ENCODE measurements at places on chromosomes 16 and 17.

GRCh38 chr16:51624080-51624775 lies 473.2 kb upstream of the SALL1 start:
- DNase-seq, result no peak

GRCh38 chr17:67504182-67504581 lies 127.1 kb downstream of the PITPNC1 start:
- DNase-seq, result no peak

DNA sequence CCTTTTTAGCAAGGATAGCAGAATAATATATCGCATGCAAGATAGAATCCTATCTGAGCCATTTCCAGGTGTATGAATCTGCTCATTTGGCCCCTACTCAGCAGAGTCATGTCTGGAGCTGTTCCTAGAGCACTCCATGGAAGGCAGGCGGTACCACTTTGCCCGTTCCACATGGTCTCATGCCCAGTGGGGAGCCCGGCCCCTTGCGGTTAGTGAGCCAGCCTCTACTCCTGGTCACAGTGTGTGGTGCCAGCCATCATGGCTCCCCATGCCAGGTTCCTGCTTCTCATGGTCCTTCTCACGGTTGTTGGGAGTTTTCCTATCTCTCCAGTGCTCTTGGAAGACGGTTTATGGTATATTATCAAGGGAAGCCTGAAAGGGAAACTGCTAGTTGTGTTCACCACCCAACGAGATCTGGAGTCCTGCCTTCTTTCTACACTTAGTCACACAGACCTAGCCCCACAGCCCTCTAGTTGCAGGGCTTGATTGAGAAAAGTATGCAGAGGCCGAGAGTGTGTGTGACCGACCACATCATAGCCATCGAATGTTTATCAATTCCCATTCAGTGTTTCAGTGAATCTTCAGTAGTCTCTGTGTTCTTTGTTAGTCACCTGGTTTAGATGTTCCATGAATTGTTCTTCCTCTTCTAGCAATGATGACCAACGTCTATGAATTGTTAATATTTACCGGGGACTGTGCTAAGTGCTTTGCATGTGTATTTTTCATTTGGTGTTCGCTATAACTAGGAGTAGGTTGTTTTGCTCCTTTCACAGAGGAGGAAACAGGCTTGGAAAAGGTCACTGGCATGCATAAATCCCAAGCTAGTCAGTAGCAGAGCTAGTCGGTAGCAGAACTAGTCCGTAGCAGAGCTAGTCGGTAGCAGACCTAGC lies 9.6 kb downstream of the JPT2 start:
- DNase-seq, result no peak

DNA sequence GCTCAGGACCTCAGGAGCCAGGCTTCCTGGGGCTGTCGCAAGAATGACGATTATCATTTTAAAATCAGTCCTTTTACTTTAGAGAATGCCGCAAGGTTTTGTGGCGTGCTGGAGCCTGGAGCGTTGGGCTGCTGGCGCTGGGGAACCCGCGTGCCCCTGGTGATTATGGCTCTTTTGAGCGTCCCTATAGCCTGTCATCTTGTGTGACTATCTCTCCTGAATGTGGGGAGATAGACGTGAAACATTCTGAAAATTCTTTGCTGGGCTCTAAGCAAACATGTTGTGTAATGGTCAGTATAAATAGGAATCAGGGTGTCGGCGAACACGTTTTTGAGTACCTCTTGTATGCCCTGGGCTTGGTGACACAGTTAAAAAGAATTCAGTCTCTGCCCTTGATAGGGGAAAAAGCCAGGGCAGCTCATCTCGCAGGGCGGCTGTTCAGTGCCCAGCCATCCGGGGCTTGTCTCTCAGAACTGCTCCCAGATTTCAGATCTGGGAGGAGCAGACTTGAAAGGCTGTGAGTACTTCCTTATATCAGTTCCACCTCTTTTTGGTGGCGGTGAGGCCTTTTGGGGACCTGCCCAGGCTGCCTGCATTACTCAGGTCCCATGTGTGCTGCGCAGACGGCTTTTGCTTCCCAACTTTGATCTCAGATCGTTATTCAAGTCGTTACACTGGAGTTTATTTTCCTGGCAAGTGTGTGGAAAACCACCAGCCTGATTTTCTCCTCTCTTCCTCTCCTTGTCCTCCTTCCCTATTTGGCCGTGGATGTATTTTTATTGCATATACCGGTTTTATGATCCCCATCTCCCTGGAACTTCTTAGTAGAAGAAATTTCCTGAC lies 973 bp downstream of the SLC7A6 start:
- DNase-seq, result peak; percentile 71

DNA sequence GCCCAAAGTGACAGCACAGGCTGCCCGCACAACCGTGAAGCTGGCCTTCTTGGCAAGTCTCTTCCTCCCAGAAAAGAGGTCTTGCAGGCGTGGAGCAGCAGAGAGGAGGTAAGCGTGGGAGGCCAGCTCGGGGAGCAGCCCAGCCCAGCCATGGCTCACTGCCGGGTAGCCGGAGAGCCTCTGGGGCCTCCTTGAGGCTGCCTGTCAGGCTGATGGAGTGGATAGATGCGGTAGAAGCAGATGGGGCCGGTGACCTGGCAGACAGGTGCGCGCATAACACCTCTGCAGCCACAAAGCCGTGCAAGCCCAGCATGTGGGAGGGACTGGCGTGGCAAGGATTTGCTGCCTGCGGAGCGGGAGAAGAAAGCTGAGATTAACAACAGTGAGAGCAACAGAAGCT lies 17.1 kb upstream of the DOK4 start:
- DNase-seq, result peak; percentile 67

DNA sequence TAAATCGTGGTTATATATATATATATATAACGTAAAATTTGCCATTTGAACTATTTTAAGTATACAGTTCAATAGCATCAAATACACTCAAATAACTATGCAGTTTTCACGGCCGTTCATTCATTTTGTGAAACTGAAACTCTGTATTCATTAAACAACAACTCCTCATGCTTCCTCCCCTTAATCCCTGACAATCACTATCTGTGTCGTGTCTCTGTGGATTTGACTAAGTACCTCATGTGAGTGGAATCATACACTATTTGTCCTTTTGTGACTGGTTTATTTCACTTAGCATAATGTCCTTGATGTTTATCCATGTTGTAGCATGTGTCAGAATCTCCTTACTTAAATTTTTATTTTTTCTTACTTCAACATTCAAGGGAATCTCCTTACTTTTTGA lies 2.8 kb downstream of the CCL23 start:
- DNase-seq, result no peak

GRCh38 chr17:17729620-17730249 lies 48.5 kb downstream of the RAI1 start:
- DNase-seq, result peak; percentile 69

DNA sequence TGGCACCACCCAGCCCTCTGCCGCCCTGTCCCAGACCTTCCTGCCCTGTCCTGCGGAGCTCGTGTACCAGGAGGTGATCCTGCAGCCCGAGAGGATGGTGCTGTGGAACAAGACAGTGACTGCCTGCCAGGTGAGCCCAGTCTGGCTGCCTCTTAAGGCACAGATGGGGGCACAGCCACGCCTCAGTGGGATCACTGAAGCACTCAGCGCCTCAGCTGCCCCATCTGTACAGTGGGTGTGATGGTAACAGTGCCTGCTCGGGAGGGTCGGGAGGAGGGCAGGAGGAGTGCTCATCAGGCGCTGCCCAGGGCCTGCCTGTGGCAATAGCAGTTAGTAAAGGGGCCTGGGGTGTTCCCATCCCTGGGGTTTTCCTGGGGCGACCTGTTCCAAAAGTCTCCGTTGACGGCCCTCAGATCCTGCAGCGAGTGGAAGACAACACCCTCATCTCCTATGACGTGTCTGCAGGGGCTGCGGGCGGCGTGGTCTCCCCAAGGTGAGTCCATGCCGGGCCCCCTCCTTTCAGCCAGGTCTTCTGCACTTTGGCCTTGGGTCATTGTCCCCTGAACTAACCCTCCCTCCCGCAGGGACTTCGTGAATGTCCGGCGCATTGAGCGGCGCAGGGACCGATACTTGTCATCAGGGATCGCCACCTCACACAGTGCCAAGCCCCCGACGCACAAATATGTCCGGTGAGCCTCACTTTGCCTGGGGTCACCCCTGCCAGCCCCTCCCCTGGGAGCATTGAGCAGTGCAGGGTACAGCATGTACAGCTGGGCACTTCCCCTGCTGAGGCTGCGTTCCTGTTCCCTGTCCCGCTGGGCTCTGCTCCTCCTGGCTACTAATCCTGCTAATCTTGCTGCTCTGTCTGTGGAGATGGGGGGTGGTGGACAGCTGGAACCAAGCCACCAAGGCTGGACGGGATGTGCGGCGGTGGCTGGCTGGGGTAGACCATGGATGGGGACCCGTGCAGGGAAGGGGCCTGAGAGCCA lies 4.5 kb upstream of the TCAP start:
- DNase-seq, result no peak

GRCh38 chr16:73197598-73197997 lies 149.7 kb upstream of the ZFHX3 start:
- DNase-seq, result no peak

GRCh38 chr17:82076785-82077591 lies 11.4 kb upstream of the DUS1L start:
- DNase-seq, result no peak

DNA sequence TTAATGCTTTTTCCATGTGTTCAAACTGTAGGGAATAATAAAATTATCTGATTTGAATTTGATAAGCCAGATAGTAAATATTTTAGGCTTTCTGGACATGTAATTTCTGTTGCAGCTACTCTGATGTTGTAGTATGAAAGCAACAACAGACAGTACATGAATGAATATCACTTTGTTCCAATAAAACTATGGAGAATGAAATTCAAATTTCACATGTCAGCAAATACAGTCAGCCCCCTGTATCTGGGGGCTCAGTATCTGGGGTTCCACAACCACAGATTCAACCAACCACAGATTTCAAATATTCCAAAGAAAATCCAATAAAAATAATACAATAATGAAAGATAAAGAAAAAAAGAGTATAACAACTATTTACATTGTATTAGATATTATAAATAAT lies 8.2 kb upstream of the CLTC start:
- no peak for DNase-seq

DNA sequence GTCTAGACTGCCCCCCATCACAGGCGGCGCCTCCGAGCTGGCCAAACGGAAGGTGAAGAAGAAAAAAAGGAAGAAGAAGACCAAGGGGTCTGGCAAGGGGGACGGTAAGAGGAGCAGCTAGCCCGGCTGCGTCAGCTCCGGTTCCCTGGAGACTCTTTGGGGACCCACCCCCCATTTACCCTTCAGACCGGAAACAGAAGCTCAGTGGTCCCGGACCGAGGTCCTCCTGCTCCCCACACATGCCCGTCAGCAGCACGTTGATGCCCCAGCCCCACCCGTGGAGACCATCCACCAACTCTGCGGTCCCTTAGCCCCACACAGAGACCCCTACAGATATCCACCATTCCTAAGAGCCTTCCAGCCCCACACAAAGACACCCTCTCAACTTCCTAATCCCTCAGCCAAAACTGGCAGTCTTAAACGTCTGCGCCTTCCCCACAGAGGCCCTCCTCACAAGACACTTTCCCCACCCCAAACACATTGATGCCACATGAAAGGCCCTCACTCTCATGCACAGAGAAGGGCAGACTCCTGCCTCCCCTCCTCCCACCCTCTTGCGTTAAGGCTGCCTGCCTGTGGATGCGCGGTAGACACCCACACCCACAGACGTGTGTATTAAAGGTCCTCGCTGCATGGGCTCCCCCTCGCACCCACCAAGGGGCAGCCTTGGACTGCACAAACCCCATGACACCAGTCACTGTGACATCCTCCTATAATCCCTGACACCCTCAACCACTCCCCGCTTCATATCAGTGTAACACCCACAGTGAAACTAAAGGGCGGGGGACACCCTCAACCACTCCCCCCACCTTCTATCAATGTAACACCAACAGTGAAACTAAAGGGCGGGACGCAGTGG lies 58.2 kb upstream of the RPH3AL start:
- peak; percentile 21 for DNase-seq

DNA sequence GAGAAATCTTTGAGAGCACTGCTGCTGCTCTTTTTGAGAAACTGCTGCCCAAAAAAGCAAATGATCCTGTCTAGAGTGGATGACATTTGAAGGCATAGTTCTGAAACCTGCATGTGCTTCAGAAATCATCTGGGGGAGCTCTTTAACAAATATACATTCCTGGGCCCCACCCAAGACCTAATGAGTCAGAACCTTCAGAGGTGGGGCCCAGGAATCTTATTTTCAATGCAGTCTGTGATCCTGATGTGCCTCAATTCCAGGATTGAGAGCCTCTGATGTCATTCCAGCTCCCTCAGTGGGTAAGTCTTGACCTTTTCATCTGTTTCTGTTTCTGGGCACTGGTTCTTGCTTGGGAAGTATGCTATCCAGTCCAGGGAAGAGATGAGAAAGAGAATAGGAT lies 42.3 kb downstream of the HNF1B start:
- DNase-seq, result no peak
